ENCODE measurements at places on chromosomes 16 and 17.

DNA sequence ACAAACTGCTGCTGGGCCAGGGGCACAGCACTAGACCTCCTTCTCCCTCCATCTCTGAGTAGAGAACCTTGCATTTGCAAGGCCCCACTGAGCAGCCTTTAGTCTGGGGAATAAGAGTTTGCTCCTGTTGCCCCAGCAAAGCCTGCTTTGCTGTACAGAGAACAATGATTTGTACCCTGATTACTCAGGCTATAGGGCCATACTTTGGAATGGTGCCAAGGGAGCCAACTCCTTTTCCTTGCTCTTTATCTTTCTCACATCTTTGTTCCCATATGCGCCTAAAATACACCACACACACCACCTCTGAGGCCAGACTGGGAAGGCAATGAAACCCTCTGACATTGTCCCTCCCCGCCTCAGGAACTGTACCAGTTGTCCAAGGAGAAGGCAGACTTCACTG, 21.2 kb downstream of the LIG3 start:
- no peak for DNase-seq

DNA sequence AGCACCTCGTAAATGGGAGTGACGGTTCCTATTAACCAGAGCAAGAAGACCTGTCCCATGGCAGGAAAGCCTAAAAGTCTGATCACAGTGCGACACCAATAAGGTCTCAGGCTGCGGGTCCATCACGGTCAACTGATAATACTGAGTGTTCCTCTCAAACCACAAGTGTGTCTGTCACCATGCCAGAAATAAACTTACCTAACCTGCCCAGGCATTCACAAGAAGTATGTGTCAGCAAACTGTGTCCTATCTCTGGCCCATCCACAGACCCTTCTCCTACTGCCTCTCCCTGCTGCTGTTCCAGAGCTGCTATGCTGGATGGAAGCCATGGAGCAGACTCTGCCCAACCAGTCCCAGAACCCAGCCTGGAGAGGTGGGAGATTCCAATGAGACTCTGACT, 73.5 kb downstream of the ZNF423 start:
- no peak for DNase-seq

GRCh38 chr17:81031566-81032550, 3.1 kb upstream of the BAIAP2 start:
- no peak for DNase-seq

DNA sequence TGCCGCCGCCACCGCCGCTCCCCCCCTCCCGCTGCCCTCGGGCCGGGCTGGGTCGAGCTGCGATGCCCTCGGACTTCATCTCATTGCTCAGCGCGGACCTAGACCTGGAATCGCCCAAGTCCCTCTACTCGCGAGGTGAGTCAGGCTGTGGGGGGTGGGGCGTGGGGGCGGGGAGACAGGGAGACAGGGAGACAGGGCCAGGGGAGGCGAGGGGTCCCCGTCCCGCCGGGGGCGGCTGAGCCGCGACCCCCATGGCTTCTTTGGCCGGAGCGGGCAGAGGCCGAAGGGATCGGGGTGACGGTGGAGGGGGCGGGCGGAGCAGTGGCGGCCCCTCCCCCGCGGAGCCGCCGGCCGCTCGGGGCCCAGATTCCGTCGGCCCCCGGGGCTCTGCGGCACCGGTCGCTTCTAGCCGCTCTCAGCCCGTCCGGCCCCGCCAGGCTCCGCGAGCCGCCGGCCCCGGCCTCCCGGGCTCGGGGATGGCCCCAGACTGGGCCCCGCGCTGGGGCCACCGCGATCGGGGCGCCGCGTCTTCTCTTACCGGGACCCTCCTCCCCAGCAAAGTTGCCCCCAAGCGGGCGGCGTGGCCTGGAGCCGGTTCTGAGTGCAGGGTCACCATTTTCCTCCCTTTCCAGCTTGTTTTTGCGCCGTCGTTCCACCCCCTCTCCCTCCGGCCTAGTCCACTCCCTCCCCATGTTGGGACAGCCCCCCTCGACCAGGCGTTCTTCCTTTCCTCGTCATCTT, 644 bp downstream of the NFAT5 start:
- DNase-seq, result no peak

DNA sequence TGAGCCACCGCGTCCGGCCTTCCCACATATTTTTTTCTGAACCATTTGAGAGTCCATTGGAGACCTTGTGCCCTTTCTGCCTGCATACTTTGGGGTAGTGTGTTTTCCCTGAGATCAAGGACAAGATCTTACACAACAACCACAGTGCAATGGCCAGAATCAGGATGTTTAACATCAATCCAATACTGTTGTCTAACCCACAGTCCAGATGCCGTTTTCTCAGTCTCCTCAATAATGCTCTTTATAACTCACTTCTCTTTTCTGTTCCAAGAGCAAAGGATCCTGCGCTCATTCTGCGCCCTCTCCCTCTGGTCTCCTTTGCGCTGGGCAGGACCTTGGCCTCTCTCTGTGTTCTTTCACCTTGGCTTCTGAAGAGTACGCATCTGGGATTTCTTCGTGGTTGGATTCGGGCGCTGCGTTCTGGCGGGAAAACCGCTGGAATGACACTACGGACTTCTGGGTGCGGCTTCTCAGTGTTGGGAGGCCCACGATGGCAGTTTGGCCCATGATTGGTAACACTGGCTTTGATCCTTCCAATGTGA, 16.6 kb downstream of the CBX4 start:
- DNase-seq, result no peak

DNA sequence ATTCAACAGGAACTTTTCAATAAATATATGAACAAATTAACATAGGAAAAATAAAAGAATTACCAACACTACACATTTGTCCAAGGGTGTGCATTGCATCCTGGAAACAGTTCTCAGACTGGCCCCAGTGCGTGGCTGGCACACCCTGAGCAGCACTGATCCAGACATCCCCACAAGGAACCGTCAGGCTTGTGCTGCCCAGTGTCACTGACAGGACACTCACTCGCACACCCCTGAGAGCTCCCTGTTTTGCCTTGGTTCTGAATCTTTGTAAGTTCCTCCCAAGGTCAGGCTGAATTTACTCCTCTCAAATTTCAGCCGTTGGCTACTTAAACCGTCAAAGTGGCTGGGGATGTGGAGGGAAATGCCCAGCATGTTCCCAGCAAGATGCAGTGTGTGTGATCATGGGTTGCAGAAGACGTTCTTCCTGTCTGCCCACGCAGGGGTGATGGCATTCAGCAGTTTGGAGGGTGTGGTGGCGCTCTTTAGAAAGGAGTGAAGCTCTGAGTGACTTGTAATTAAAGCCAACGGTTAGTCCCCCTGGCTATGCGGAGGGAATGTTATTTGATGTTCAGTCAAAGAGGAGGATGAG, 1.7 kb downstream of the MT2A start:
- no peak for DNase-seq

GRCh38 chr17:40452216-40452787, 9.1 kb downstream of the IGFBP4 start:
- DNase-seq, result no peak

- no peak for DNase-seq
These were observed 128.7 kb upstream of the ZFHX3 start for GRCh38 chr16:73176577-73177013.

DNA sequence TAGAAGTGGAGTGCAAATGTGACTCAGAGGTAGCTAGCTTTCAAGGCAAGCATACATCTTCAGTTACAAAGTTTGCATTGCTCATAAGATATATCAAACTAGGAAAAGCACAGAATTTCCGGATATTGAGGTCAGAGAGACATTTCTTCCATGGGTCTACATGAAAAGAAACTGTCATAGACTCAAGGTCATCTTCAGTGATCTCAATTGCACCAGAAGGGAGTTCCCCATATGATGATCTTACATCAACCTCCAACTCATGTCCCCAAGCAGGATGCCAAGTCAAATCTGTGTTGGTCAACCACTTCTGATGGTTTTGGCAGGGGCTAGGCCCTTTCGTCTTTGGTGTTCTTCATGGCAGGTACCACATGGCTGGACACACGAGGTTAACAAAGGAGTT, 459.9 kb upstream of the MAF start:
- DNase-seq, result no peak

GRCh38 chr17:1124896-1125787, 54.6 kb downstream of the ABR start:
- DNase-seq, result no peak
